Vagina (tissue), 2 donors: ENCODE measurements at places on chromosomes 3 and 15. TPM values are rescaled to one million over a fixed set of nuclear protein-coding genes. Genes with fewer than 3 reads are reported as not detected.
A peak's percentile ranks its signal among the peaks of the same experiment; 100 is the strongest.

SLC7A14 gene
- 1.2 TPM for total RNA-seq

CYP1A1 gene
- total RNA-seq: 1.5 TPM

CDHR4 gene
- total RNA-seq: not detected

LRRC58 gene
- 25.0 TPM for total RNA-seq

SLC12A8 gene
- 6.1 TPM for total RNA-seq

VILL gene
- total RNA-seq: 7.9 TPM

ADPRH gene
- 2.9 TPM for total RNA-seq

GNB5 gene
- total RNA-seq: 48.6 TPM

GOLGA8B gene
- total RNA-seq: 68.0 TPM

GOLGA6L10 gene
- total RNA-seq: 3.4 TPM

ZBTB20 gene
- 64.8 TPM for total RNA-seq

C2CD4A gene
- not detected for total RNA-seq

CHRNB4 gene
- 0.74 TPM for total RNA-seq

DNA sequence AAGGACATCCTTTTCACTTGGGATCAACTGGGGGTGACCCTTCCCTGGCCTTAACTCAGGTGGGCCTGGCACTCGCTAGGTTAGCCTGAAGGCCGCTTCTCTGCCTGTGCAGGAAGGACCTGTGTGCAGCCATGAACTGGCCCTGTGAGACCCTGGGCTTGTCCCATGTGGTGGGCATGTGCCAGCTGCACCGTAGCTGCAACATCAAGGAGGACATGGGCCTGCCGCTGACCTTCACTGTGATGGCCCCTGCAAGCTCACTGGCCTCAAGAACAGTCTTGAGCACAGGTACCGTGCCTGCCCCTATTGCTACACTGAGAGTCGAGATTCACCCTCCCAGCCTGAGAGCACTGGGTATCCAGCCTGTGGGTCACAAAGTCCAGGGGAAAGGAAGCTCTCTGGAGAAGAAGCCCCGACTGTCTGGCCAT lies 43.0 kb downstream of the SAXO2 start:
- peak; percentile 83 for DNase-seq

DNA sequence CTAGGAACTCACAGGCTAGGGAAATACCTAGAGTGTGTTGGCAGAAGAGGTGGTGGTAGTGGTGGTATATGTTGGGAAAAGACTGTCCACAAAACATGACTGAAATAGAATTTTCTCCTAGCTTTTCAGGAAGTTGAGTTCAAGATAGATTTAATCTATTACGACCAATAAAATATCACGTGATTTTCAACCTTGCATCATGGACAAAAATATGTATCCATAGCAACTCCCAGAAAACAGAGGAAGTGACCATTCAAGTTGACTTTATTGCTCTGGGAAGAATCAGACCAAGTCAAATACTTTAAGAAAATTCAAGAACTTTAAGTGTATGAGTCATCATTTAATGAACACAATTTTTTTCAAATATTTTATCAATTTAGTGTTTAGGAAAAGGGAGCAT lies 347.0 kb upstream of the ZNF385D start:
- no peak for DNase-seq

DNA sequence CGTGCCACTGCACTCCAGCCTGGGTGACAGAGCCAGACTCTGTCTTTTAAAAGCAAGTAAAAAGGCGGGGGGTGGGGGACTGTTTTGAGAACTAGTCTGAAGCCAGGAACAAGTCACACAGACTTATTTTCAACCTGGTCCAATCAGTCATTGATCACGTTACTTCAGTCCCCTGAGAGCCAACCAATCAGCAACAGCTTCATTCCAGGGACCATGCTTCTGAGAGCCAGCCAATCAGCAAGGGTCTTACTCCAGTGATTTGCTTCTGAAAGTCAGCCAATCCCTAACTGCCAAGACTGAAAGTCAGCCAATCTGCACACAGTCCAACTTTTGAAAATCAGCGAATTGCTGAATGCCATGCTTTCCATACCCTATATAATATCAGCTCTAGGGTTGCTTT lies 48.6 kb upstream of the C15orf39 start:
- no peak for DNase-seq

DNA sequence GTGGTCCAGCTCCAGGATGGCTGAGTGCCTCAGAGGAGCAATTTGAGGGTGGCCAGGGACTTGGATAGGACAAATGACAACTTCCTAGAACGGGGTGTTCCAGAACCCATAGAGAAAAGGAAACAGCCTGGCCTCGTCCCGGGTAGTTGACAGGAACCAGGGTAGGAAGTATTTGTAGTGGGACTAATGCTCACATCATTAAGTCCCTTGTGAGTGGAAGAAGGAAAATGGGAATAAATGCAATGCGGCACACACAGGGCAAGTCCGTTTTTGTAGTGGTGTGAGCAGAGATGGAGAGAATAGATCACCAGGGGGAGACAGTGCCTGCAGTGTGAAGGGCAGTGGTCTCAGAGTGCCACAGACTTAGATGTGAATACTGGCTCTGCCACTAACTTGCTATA lies 19.6 kb downstream of the TIMP4 start:
- no peak for DNase-seq

GRCh38 chr3:60979461-60980341 lies 271.6 kb downstream of the FHIT start:
- DNase-seq: no peak

DNA sequence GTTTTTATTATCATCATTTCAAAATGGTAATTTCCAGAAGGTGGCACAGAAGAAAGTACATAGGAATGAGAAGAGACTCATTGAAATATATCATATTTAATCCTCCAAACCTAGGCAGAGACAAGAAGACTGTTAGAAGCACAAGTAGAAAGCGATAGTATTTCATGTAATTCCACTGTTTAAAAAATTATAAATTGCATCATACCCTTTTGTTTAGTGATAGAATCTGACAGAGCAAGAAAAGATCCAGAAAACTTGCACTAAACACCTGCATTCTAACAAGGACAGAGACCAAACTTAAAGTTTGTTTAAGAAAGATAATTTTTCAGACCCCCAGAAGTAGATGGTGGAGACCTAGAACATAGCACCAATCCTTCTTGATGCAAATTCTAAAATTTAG lies 56.9 kb upstream of the CD96 start:
- no peak for DNase-seq

GRCh38 chr3:105529456-105529855 lies 162.7 kb downstream of the ALCAM start:
- no peak for DNase-seq

GRCh38 chr3:148697306-148698189 lies at the start of gene AGTR1:
AGTR1 (plus strand) TSS chr3:148697903; CDS start chr3:148741036, 43,133 bp downstream.
- no peak for DNase-seq

GRCh38 chr3:134904241-134904771 lies 109.2 kb downstream of the EPHB1 start:
- no peak for DNase-seq

DNA sequence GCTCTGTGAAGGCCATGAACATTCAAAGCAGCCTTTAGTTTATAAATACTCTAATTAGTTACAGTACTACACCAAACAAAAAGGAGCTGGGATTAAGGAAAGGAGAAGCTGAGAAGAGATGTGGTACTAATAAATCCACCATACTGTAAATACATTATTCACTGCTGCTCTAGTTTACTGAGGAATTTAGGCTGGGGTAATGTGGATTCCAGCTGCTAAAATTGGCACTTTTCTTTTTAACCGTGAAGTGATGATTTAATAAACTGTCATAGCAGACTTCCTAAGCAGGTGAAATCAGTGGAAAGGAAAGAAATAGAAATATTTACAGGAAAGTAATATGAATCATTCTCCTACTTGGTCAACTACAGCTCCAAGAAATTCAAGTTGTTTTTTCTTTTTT lies 88.7 kb downstream of the TFG start:
- no peak for DNase-seq

GRCh38 chr3:52084216-52084945 lies 28.0 kb upstream of the DUSP7 start:
- DNase-seq: no peak

DNA sequence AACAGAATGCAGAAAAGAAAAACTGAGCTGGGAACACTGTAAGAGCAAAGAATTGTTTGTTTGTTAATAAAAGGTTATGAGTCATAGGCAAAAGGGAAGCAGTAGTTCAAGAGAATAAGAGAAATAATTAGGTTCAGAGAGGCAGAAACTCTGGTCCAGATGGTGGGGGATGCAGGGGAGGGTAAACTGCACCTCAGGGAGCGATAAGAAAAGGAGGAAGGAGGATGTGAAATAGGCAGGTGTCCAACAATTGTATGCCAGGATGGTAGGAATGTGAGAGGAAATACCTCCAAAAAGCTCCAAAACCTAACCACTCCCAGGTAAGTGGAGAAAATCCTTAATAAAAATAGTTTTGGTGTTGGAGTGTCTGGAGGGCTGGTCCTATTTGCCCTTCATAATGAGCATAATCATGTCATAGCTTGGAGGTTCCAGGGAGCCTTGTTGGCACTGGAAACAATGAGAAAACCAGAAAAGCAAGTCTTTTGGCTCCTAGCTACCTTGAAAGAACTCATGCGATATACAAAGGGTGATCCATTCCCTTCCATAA lies 405.4 kb upstream of the TBL1XR1 start:
- DNase-seq: no peak

GRCh38 chr15:49370782-49371181 lies 52.3 kb upstream of the FGF7 start:
- DNase-seq: no peak

- DNase-seq: no peak
These were observed 146.5 kb upstream of the SLC6A11 start for GRCh38 chr3:10669490-10670048.

DNA sequence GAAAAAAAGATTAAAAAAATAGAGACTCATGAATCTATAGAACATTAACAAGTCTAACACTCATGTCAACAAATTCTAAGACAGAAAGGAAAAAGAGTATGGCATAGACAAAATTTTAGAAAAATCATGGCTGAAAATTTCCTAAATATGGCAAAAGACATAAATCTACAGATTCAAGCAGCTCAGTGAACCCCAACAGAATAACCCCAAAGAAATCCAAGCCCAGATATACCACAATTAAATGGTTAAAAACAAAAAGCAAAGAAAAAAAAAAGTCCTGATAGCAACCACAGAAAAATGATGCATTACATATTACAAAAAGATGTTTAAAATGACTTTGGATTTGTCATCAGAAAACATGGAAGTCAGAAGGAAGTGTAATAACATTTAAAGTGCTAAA lies 75.6 kb downstream of the AQR start:
- DNase-seq: no peak

GRCh38 chr3:172525116-172525613 lies 1.9 kb upstream of the TNFSF10 start:
- no peak for DNase-seq

- no peak for DNase-seq
These were observed 2.1 kb upstream of the DYNLT2B start for GRCh38 chr3:196320137-196320536.

DNA sequence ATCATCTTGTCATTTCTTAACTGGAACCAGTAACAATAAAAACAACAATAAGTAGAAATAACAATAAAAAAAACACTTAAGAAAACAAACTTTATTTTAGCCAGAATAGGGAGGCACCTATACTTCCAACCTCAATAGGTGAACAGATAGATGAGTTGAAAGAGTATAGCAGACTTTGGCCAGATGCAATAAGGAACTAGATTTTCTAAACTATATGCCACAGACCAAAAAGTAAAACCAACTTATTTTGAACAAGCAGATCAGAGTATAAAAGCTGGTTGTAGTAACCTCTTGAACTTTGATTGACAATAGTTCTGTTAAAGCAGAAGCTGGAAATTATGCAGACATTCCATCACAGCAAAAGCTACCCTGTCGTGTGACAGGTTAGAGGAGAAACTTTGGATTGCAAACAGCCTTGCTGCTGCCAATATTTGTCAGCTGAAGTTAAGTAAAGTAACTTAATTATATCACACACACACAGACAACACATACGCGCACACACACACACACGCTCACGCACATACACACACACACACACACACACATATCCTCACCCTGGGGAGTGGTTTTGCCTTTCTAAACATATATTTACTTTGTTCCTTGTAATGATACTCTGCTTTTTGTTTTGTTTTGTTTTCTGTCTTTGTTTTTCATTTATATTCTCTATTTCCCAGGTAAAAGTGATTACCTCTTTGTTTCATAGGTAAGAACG lies 903.6 kb downstream of the VGLL3 start:
- no peak for DNase-seq

- DNase-seq: no peak
These were observed 407.2 kb upstream of the LMCD1 start for GRCh38 chr3:8094415-8094814.

DNA sequence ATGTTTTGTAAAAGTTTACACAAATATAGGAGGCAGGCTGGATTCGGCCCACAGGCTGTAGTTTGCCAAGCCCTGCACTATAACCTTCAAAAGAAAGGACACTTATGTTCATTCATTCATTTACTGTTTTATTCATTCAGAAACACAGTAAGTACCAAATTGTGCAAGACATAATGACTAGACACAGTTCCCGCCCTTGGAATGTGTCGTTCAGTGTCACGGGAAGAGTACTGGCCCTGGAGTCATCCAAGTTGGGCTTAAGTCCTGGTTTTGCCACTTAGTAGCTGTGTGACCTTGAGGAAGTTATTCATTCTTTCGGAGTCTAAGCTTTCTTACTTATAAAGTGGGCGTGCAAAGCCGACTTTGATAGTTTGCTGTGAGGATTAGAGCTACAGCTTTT lies 22.0 kb downstream of the COLQ start:
- no peak for DNase-seq

DNA sequence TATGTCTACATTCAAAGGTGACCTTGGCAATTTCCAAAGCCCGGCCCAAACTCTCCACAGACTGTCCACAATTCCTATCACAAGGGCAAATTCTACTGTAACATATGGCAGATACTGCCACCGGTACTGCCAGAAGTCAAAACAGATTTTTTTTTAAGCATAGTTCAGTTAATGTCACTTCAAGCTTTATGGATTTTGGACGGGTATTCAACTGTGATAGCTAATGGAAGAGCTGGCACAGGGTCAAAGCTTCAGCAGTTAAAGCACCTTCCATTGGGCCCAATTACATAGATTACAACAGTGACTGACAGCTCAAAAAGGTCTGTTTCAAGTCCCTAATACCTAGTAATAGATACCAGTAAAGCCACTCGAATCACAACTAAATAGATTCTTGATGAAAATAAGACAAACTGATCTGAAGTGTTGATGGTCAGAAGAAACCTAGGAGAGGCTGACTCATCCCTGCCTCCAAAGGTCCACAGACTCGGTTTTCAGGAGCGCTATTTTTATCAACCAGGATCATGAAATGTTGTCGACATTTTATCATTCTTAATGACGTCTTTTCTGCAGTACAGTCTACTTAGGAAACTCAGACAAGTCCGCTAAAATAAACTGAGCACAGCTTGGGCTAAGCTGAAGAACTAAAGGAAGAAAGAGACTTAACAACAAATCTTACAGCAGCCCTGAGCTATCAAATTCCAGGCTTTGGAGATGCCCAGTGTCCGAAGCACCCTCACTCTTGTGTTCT lies 38.7 kb downstream of the ANXA2 start:
- no peak for DNase-seq

GRCh38 chr3:38154033-38154494 lies 11.3 kb upstream of the OXSR1 start:
- no peak for DNase-seq
